Myocyte (in vitro differentiated cells): ENCODE measurements at places on chromosomes 5 and 9. TPM values are rescaled to one million over a fixed set of nuclear protein-coding genes. Genes with fewer than 3 reads are reported as not detected.

GRCh38 chr5:112418659-112419163 lies 366 bp downstream of the EPB41L4A start:
- peak; percentile 3 for DNase-seq

- peak; percentile 7 for DNase-seq
Measured at GRCh38 chr5:167565189-167565954, 726.1 kb upstream of the WWC1 start.

- no peak for DNase-seq
Measured at GRCh38 chr5:138677782-138678181, 75.4 kb upstream of the CTNNA1 start.

GRCh38 chr9:94010980-94011533 lies 55.9 kb upstream of the BARX1 start:
- DNase-seq: peak; percentile 41

- DNase-seq: no peak
Measured at GRCh38 chr9:14585730-14586473, 107.3 kb downstream of the ZDHHC21 start.

DNA sequence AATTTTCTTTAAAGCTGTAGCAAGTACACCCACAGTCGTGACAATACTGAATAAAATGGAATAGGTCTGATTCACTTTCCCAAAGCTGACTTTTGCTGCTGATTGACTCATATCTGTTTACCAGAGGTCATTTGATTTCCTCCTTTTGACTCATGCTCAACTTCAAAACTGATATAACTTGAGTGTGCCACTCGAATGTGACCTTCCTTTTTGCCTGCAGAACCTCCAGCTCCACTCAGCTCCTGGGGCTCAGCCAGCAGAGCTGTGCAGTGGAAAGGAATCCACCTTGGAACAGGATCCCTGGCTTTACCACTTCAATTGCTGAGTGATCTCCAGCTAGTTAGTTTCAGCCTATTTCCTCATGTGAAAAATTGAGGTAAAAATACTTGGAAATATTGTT lies 84.1 kb downstream of the FEM1C start:
- peak; percentile 64 for DNase-seq

DNA sequence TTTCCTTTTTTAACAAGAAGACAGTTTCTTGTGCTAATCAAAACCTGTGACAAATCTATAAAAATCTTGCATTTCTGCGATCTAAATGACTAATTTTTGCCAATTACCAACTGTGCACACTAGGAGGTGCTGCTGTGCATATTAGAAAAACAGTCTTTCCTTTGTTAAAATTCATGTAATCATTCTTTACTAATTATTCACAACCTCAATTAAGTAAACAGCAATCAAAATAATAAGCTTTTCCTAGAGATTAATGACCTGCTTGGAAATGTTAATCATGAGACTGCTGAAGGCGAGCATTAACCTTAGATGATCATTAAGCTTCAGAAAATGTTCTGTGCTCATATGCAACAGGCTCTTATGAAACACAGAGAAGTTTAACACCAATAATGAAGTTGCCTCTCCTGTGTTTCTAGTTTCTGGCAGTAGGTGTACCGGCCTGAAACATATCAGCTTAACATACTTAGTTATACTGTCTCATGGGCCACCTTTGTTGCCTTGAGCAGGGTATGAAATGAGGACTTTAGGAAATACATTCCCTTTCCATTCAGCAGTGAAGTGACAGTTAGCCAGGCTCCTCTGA lies 17.7 kb downstream of the RFESD start:
- peak; percentile 62 for DNase-seq

DNA sequence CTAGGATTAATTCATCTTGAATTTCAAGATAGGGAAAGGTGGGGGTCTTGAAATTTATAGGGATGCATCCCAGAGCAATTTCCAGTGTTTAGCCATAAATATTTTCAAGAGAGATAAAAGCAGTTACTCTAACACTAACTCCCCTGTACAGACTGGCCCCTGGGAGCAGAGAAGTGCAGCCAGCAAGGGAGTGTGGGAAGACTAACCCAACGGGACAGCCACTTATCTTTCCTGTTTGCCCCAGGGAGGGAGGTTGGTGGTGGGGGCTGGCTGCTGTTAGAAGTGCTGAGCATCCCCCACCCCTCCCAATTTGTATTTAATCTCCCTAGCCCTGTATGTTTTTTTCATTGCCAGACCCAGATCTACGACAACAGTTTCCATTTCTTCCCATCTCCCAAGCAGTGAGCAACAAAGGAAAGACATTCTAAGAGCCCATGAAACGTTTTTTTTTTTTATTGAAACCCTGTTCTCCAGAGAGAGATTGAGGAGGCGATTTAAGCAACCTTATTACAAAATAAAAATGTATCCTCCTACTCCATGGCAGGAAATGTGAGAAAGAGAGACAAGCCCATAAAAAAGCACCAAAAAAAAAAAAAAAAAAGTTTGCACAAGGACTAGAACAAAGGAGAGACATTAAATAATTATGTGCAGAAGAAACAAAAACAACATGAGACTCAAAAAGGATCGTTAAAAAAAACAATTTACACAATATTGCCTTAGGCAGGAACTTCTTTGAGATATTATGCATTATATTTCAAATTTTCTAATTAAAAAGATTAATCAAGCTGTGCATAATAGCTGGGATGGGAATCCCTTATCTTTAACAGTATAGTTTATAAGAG lies 343.4 kb downstream of the ARHGEF28 start:
- no peak for DNase-seq

GRCh38 chr9:97525451-97525850 lies 24.0 kb downstream of the TMOD1 start:
- peak; percentile 94 for DNase-seq

GRCh38 chr5:122126756-122127321 lies 2.5 kb upstream of the ZNF474 start:
- DNase-seq: peak; percentile 84

DNA sequence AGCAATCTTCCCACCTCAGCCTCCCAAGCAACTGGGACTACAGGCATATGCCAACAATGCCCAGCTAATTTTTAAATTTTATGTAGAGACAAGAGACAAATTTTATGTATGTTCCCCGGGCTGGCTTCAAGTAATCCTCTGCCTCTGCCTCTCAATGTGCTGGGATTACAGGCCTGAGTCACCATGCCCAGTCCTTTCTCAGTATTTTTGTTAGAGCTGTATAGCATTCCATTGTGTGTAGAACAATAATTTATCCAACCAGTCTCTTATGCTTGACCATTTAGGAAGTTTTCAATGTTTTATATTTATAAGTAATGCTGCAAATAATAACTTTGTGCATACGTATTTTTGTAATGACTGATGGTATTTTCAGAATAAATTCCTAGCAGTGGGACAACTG lies 38.9 kb upstream of the CTXN3 start:
- no peak for DNase-seq

GRCh38 chr9:81522716-81523551 lies 166.4 kb downstream of the TLE1 start:
- peak; percentile 67 for DNase-seq

DNA sequence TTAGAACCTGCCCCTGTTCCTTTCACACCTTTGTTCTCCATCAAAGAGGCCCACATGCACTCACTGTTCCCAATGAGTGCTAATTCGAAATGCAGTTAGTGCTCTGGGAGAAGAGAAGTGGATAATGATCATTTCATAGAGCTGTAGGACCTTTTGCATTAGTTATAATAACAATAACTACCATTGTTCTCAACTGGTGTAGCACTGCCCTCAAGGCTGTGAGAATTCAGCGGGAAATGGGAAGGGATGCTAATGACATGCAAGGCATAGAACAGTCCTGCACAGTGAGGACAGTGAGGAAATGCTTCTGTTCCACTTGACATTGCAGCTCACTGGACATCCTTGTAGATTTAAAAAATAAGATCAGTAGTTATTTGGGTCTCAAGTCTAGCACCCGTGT lies 187.4 kb downstream of the FBXL7 start:
- DNase-seq: no peak

DNA sequence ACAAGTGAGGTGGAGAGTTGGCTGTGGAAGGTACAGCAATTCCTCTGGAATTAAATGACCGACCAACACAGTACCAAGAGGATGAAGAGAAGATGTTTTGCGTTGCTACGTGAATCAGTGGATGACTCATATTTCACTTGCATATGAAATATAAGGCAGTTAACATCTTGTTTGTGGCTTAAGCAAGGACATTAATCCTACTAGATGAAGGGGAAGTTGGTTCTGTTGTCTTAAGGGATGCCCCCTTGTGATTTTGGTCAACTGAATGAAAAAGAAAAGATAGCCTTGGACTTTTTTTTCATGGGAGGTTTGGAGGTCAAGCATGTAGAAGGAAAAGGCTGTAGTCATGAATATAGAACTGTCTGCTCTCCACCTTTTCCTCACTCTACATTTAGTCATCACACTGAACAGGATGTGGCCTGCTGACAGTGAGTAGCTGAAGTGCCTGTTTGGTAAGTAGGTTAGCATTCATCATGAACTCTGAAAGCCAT lies 33.9 kb downstream of the VLDLR start:
- peak; percentile 46 for DNase-seq

GRCh38 chr5:136197462-136198142 lies 4.6 kb upstream of the SMIM32 start:
- DNase-seq: no peak

GRCh38 chr5:90475436-90475980 lies 844 bp downstream of the POLR3G start:
- DNase-seq: no peak

- DNase-seq: no peak
Measured at GRCh38 chr5:168092209-168093185, 198.9 kb upstream of the WWC1 start.

GRCh38 chr9:17739022-17739421 lies 160.2 kb downstream of the SH3GL2 start:
- DNase-seq: no peak

GRCh38 chr9:98324801-98325200 lies 69.4 kb upstream of the TBC1D2 start:
- no peak for DNase-seq

DNA sequence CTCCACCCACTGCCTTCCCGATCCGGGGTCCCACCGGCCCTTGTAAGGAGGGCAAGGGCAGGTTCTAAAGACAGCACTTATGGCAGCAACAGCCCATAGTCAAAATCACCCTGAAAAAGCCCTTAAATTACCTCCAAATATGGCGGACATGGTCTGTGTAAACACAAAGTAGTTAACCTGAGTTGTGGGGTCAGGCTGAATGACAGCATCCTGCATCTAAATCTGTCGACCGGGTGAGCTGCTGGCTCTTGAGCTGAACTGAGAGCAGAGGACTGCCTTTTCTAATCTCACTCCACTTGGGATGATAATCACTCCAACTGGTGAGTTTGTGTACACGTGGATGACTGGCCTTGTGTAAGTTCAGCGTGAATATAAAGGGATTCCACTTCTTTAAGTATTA lies 249.6 kb downstream of the DENND1A start:
- DNase-seq: no peak

GRCh38 chr9:1837453-1838084 lies 177.6 kb upstream of the SMARCA2 start:
- peak; percentile 8 for DNase-seq

GRCh38 chr5:4252385-4252784 lies 656.8 kb downstream of the IRX1 start:
- DNase-seq: no peak

KIAA1958 gene
- 1.4 and 1.8 TPM in 2 replicates for total RNA-seq

ADAMTS16 gene
- 0.75 and 1.7 TPM in 2 replicates for total RNA-seq

SLC6A19 gene
- total RNA-seq: 0.31 TPM in 1 of 2 replicates, not detected in the other

PDE6A gene
- total RNA-seq: 0.35 and 0.47 TPM in 2 replicates

MARCOL gene
- not detected in 2 replicates for total RNA-seq

MSMP gene
- total RNA-seq: not detected in 2 replicates

SLC1A1 gene
- total RNA-seq: 0.57 and 1.1 TPM in 2 replicates

ASPN gene
- 0.19 TPM in 1 of 2 replicates, not detected in the other for total RNA-seq

CTXN3 gene
- total RNA-seq: not detected in 2 replicates

SLC4A9 gene
- not detected in 2 replicates for total RNA-seq

RNF208 gene
- 0.21 and 0.36 TPM in 2 replicates for total RNA-seq

TICAM2 gene
- 1.2 and 4.0 TPM in 2 replicates for total RNA-seq

LTC4S gene
- 0.94 and 1.0 TPM in 2 replicates for total RNA-seq

EQTN gene
- total RNA-seq: not detected in 2 replicates

PCDHGA10 gene
- 32.1 and 35.7 TPM in 2 replicates for total RNA-seq

CSF1R gene
- total RNA-seq: not detected in 2 replicates

LCN2 gene
- total RNA-seq: not detected in 2 replicates

CNTFR gene
- 0.05 TPM in 1 of 2 replicates, not detected in the other for total RNA-seq

NMUR2 gene
- total RNA-seq: not detected in 2 replicates
